Esophagus squamous epithelium (tissue), 5 donors: ENCODE measurements at places on chromosomes 1 and 21.
A peak's percentile ranks its signal among the peaks of the same experiment; 100 is the strongest.

- no peak for DNase-seq
Measured at GRCh38 chr1:168468822-168469221, 75.0 kb downstream of the XCL2 start.

DNA sequence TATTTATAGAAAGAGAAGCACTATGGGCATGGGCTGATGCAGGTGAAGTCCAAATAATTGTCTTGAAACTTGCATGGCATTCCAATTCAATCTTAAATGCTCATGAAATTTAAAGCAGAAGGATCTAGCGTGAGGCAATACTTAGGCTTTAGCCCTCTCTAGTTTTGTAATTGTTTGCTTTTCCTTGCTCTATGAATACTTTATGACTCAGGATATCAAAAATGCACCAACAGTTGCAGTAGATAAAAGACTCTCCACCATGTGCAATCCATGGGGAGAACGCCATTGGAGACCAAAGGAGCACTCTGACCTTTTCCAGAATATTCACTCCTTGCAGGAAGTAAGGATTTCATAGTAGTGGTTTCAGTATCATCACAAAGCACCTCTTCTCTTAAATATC is 436.4 kb downstream of the LRRIQ3 start:
- DNase-seq: no peak

DNA sequence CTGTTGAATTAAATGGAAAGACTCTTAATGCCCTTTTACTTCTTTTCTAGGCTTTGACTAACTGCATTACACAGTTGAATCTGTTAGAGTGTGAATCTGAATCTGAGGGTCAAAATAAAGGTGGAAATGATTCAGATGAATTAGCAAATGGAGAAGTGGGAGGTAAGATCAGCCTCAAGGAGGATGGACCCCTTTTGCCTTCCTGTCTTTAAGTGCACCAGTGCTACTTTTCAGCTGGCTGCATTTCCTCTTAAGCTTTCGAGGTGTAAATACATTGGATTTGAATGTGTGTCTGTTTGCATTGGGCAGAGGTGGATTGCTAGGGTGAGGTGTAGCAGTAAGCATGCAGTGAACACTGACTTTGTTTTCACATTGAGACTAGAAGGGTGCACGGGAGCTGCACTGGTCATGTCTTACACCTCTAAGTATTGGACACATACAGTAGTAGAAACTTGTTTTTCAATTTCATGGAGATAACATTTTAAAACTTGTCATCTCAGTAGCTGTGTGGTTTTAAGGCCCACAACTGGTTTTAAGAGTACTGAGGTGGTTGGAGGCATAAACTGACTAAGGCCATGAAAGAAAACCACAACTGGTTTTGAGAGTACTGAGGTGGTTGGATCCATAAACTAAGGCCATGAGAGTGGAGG is 35.4 kb downstream of the MIA3 start:
- DNase-seq: no peak

DNA sequence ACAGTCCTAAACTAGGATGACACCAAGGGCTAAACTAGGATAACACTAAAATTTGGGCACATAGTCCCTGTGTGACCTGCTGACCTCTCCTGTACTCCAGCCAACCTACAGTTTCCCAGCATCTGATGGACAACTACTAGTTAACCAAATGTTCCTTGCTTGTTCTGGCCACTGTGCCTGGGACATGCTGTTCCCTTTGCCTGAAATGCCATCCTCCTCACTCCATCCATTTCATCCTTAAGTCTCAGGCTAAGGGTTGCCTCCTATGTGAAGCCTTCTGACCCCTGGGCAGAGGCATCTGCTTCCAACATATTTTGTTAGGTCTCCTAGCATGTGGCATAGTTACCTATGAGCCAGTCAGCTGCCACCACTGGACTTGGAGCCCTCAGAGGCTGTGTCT is 204.9 kb upstream of the JUN start:
- no peak for DNase-seq

DNA sequence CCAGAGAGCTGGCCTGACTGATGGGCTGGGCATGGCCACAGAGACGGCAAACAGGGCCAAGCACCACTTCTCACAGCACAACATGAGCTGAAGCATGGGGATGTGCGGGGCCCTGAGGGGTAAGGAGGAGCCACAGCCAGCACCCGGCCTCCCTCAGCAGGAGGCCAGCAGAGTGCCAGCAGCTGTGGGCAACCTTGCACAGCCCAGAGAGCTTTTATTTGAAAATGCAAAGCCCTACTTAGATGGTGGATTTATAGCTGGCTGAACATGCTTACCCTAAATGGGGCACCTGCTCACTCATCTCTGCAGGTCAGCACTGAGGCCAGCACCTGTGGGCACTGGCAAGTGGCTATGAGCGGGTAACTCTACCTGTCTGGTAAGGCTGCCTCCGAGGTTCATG is 44.1 kb downstream of the SLC66A1 start:
- no peak for DNase-seq

DNA sequence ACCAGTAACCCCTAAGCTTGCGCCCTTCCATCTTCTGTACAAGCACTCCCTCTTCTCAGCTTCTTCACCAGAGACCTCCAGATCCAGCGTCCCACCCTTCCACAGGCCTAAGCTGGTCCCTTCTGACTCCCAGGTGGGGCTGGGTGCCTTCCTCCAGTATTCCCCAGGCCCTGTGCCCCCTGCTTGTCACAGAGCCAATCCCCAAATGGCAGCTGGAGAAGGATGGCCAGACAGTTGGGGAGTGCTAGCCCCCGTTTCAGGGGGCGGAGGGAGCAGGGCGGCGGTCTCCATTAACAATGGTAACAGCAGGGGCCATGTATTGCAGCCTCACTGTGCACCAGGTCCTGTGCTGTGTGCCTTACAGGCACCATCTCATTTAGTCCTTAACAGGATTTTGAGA is 85.7 kb downstream of the KCNN3 start:
- no peak for DNase-seq

DNA sequence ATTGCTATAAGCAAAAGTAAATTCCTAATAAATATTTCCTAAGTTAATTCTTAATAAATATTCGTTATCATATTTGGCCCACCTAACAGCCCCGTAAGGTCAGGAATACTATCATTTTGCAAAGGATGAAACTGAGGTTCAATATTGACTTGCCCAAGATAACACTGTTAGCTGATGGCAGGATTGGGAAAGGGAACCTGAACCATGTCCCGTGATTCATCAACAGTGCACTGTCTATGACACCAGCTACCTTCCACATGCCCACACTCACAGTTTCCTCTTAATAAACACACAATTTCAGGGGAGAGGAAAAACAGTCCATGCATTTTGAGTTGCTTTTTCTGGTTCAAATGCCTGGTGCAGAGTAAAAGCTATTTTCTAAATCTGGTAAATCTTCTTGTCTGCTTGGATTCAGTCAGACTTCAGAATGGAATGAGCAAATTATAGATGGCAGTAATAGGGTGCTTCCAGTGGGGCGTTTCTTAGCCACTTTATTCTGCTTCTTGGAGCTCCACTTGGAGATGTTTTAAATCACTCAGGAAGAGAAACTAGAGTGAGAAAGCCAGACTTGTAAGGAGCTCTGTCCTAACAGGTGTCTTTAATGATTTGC is 354.6 kb downstream of the PDE4B start:
- DNase-seq: no peak

DNA sequence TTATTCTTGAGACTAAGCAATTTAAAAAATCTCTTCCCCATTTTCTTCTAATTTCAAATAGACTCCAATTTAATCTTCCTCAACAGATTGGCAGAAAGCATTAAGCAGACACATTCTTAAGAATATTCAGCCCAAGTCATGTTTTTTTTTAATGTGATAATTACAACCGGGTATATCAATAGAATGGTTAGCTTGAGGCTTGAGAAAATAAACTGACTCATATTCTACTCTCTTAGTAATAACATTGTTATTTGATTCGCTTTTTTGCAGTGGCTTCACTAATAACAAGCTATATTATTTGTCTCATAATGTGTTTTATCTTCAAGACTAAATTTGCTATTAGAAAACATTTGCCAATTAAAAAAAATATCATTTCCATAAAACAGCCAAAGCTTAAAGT is 488.6 kb upstream of the RGS18 start:
- no peak for DNase-seq

GRCh38 chr1:205568469-205569361 is 63.1 kb downstream of the ELK4 start:
- DNase-seq: no peak

DNA sequence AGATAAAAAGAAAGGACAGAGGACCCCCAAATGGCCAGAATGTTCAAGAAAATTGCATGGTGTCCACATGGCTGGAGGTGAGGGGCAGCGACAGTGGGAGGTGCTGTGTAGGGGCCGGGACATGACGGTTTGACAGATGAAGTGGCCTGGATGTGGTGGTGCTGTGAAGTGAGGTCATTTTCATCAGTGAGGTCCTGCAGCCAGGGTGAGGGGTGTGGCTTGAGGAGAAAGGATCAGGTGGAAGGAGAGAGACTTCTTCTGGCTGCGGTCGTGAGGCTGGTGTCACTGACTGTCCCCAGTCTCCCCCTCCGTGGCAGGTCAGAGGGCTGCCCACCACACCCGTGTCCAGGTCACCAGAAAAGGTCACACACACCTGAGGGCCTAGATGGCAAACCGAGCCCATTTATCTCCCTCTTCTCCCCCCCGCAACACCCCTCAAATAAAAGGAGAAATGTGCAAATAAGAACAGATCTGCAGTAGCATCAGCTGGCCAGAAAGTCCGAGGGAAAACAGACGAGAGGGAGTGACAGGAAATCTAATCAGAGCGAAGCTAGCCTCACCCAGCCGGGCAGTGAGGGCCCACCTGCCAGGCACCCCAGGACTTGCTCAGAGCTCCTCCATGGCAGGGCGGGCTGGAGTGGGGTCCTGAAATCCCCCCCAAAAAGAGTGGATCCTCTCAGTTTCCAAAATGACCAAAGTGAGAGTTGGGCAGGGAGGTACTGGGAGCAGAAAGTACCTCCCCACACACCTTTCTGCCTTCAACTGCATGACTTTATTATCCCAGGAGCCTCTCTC is 148.5 kb upstream of the EDN2 start:
- DNase-seq: no peak

- no peak for DNase-seq
Measured at GRCh38 chr1:36534711-36535412, 52.1 kb upstream of the CSF3R start.

- no peak for DNase-seq
Measured at GRCh38 chr1:116218922-116219321, 107.7 kb downstream of the MAB21L3 start.

DNA sequence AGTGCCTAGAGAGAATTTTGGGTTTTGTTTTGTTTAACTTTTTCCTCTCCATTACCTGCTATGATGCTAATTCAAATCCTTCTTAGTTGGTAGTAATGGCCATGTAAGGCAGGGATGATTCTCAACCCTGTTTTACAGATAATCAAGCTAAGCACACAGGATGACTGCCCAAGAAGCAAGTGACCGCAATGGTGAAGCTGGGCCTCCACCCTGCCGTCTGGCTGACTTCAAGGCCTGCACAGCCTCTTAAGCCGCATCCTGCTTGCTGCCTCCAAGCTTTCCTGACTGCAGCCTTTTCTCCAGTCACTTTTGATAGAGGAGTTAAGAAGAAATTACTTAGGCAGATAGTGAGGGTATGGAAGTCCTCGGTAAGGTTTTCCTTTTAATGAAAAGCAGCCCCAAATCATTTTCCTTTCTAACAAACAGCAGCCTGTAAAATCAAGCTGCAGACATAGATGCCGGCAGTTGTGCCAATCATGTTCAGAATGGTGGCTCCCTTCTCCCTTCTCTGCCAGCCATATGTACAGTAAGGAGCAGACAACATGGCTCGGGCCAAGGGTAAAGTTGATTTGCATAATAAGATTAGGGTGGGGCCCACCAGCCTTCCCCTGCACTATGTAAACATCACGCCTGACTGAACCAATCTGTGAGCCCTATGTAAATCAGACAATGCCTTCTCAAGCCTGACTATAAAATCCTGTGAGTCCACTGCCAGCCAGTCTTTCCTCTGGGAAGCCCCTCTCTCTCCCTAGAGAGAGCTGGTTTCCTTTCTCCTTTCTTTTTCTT is 8.8 kb upstream of the CTBS start:
- no peak for DNase-seq

GRCh38 chr21:46009951-46010705 is 28.6 kb downstream of the COL6A1 start:
- no peak for DNase-seq

GRCh38 chr1:113035086-113035485 is 37.9 kb upstream of the LRIG2 start:
- no peak for DNase-seq

GRCh38 chr21:34590520-34590919 is 24.4 kb downstream of the RCAN1 start:
- DNase-seq: no peak

DNA sequence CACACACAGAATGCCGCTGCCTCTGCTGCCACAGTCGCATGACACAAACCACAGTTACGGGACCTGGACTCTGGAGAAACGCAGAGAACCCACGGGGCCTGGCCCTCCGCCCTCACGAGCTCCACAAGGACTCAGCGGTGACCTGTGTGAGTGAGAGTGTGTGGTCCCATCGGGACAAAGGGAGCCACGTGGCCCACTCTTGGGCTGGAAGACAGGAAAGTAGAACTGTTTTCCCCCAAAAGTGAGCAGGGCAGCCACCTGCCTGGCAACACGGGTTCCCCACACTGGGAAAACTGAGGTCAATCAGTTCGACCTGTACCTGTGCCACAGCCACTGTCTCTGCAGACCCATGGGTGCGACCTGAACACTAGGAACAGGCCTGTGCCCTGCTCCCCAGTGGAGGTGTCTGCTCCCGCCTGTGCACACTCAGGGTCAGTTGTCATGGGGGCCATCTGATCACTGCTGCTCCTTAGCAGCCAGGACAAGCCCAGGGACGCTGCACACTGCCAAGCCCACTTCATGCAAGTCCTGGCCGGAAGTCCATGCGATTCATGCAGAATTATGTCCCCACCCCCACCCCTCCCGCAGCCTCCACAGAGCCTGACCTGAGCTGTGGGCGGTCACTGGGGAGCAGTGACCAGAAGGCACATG is 54.4 kb upstream of the ADARB1 start:
- DNase-seq: no peak

GRCh38 chr1:224623743-224624333 is 7.7 kb downstream of the CNIH3 start:
- DNase-seq: no peak

- DNase-seq: no peak
Measured at GRCh38 chr1:33119050-33119449, 38.1 kb downstream of the AZIN2 start.

GRCh38 chr21:43619856-43620255 is 39.4 kb downstream of the HSF2BP start:
- no peak for DNase-seq

DNA sequence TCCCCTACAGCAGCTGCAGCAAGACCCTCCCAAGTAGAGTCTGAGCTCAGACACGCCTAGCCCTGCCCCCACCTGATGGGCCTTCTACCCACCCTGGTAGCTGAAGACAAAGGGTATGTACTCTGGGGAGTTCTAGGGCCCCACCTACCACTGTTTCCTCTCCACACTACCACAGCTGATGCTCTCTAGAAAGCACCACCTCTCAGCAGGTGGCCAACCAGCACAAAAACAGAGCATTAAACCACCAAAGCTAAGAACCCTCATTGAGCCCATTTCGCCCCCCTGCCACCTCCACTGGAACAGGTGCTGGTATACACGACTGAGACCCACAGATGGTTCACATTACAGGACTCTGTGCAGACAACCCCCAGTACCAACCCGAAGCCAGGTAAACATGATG is 258.9 kb downstream of the SETD4 start:
- no peak for DNase-seq

GRCh38 chr1:19485362-19486187 is at the start of gene CAPZB:
CAPZB (minus strand) TSS chr1:19485539; CDS start chr1:19485438, 101 bp downstream.
- DNase-seq: peak; percentile 63
